ENCODE measurements at places on chromosomes 1 and 21. TPM values are rescaled to one million over a fixed set of nuclear protein-coding genes. Genes with fewer than 3 reads are reported as not detected.

The DPT gene
- total RNA-seq: not detected

The SWT1 gene
- total RNA-seq: 2.7 TPM

DNA sequence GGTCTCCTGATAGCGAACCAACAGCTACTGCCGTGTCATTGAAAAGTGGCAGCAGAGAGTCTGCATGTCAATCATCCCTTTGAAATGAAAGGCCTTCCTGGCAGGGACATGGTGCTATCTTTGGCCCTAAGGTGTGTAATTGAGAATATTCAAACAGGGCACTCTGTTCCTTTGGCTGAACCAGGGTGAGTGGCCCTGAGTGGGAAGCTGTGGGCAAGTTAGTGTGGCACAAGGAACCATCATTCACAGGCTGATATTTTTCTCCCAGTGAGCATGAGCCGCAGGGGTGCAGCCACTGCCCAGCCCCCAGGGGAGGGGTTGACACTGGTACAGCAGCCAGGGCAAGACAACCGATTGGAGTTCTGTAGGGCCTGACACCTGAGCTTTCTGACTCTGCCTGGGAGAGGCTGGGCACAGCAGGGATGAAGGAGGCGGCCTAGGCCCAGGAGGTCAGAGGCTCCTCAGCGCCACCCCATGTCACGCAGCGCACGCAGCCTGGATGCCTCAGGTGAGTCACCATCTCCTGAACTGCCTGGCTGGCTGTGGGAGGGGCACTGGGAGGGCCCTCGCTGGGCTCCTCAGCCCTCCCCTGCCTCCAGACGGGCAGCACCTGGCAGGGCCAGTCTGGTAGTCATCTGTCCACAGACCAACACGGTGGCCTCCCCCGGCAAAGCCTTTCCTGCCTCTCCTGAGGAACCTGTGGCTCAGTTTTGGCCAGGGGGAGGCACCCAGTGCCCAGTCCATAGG is 13.2 kb downstream of the QSOX1 start:
- peaks cover 3% of the 10 kb centered on the region for H3K36me3 ChIP-seq
- no peak overlapping the region for H3K4me3 ChIP-seq
- no peak for DNase-seq
- H3K27me3 ChIP-seq: no peaks in the 10 kb centered on the region

GRCh38 chr21:35868869-35869223 is 191.5 kb downstream of the SETD4 start:
- no peak overlapping the region for H3K4me3 ChIP-seq
- no peak for DNase-seq
- H3K27me3 ChIP-seq: peaks cover 14% of the 10 kb centered on the region
- no peak overlapping the region for H3K27ac ChIP-seq
- no peaks in the 10 kb centered on the region for H3K36me3 ChIP-seq

GRCh38 chr1:23097316-23097715 is 71.3 kb downstream of the LUZP1 start:
- peaks cover 12% of the 10 kb centered on the region for H3K36me3 ChIP-seq
- H3K27ac ChIP-seq: no peak overlapping the region
- no peak for DNase-seq
- peaks cover 29% of the 10 kb centered on the region for H3K4me1 ChIP-seq
- H3K27me3 ChIP-seq: no peaks in the 10 kb centered on the region
- H3K4me3 ChIP-seq: no peak overlapping the region

GRCh38 chr1:27398405-27399149 is 6.2 kb downstream of the GPR3 start:
- no peak overlapping the region for H3K27ac ChIP-seq
- H3K4me3 ChIP-seq: no peak overlapping the region
- DNase-seq: no peak
- H3K36me3 ChIP-seq: no peaks in the 10 kb centered on the region
- H3K4me1 ChIP-seq: peaks cover 7% of the 10 kb centered on the region

DNA sequence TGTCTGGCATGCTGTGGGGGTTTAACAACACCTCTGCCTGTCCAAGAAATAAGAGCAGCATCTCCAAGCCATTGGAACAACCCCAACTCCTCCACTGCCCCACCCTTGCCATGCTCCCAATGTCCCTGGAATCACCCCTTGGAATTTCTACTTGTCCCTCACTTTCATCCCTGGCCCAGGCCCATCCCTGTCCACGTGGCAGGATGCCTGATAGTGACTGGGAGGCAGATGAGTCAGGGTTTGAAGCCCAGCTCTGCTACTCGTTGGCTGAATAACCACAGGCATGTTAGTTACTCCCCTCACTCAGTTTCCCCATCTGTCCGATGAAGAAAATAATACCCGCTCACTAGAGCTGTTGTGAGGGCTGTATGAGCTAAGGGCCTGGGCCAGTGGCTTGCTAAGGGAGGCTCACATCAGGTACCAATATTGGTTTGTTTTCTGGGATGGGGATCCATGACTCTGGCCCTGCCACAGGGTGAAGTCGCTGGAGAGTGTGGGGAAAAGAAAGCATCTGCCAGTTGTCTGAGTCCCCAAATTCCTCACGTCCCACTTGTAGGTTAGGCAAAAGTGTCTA is 99.4 kb upstream of the TLR5 start:
- peaks cover 8% of the 10 kb centered on the region for H3K27me3 ChIP-seq
- no peak overlapping the region for H3K27ac ChIP-seq
- DNase-seq: no peak

The RABGAP1L gene
- 31.5 TPM for total RNA-seq

DNA sequence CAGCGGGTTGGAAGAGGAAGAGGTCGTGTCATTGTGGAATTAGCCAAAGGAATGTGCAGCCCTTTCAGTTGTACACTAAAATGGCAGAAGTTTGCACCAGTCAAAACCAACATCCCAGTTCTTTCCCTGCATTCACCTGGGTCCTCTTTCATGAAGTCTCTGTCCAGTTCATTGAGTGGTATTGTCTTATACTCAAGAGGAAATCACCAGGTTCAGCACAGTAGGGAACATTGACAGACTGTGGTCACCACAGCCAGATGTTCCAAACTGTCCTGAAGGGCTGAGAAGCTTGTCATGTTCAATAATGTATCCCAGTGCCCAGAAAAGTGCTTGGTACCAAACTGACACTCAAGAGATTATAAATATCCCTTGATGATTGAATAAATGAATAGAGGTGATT is 131.6 kb downstream of the GLUL start:
- no peaks in the 10 kb centered on the region for H3K27me3 ChIP-seq
- DNase-seq: no peak
- H3K36me3 ChIP-seq: peaks cover 4% of the 10 kb centered on the region
- peak overlapping the region; percentile 92 for H3K27ac ChIP-seq
- H3K4me3 ChIP-seq: no peak overlapping the region
- H3K4me1 ChIP-seq: peaks cover 24% of the 10 kb centered on the region

DNA sequence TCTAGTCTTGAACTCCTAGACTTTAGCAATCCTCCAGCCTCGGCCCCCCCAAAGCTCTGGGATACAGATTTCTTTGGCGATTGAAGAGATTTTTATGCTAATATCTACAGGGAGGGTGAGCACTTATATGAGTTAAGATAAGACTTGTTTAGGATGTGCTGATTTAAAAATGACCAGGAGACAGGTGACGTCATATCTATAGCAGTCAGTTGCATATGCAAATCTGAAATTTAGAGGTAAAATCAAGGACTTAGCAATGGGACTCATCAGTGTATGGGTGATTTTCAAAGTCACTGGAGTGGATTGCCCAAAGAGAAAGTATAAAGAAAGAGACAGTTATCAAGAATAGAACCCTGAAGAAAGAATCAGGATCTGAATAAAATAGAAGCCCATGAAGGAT is 394.5 kb downstream of the ADGRL2 start:
- no peak overlapping the region for H3K27ac ChIP-seq
- no peaks in the 10 kb centered on the region for H3K27me3 ChIP-seq
- H3K4me1 ChIP-seq: no peaks in the 10 kb centered on the region
- no peak for DNase-seq

Measured in activated T-helper 2 cell treated with anti-CD3 and anti-CD28 coated beads, Interferon-gamma antibody, Interleukin-2, Interleukin-4, amounts not matched to agents 10 μg/mL and 5 μg/mL and 100 μg/mL, durations not matched to agents 14 hours and 24 hours and 36 hours (primary cell).